Body of pancreas (tissue), 4 donors: ENCODE measurements at places on chromosomes 13 and 19. TPM values are rescaled to one million over a fixed set of nuclear protein-coding genes. Genes with fewer than 3 reads are reported as not detected.

DNA sequence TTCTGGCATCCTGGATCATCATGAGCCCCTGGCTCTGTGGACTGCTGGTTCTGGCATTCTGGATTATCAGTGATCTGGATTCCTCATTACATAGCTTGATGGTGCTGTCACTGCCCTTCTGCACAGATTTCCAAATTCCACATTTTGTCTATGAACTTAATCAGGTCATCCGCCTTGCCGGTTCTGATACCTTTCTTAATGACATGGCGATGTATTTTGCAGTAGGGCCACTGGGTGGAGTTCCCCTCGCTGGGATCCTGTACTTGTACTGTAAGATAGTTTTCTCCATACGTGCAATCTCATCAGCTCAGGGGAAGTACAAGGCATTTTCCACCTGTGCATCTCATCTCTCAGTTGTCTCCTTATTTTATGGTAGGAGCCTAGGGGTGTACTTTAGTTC, 24.4 kb upstream of the OR7C2 start:
- no peaks in the 10 kb centered on the region for H3K27me3 ChIP-seq
- H3K27ac ChIP-seq: no peak overlapping the region

DNA sequence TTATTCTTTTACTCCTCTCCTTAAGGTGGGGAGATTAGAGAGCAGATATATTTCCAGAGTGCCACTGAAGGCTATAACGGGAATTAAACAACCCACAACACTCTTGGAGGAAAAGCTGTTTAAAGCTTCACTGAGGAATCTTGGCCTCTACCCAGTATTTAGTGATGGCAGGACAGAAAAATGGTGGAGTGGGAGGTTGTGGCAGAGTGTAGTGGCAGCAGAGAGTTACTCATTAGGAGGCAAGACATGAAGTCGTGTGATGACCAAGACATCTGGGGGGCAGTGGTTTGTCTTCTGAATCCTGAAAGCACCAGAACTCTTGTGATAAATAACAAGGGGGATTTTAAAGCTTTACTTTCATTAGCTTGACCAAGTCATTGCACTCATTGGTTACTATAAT, 563.5 kb upstream of the SLITRK5 start:
- H3K36me3 ChIP-seq: no peaks in the 10 kb centered on the region
- H3K27me3 ChIP-seq: no peaks in the 10 kb centered on the region
- H3K4me3 ChIP-seq: no peak overlapping the region
- H3K4me1 ChIP-seq: no peaks in the 10 kb centered on the region
- DNase-seq: no peak

GRCh38 chr13:26977541-26977940, 194.1 kb downstream of the USP12 start:
- no peak overlapping the region for H3K4me3 ChIP-seq
- no peak overlapping the region for H3K27ac ChIP-seq
- DNase-seq: no peak
- no peaks in the 10 kb centered on the region for H3K27me3 ChIP-seq
- no peaks in the 10 kb centered on the region for H3K36me3 ChIP-seq

DNA sequence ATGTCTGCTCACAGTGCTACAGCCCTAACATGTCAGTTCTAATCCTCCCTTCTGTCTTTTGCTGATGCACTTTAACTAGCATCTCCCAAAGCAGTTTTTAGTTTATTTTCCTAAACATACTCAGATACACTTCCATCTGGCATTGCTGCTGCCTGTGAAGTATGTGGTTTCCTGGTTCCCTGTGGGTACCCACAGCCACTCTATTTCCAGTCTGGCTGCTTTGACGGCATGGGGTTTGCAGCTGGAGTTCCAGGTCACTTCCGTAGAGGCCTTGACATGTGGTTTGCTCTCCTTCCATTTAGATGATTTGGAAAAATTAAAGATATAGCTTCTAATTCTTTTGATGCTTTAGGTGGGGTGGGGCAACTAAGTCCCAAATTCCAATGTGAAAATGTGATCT, 375.5 kb downstream of the PCDH20 start:
- no peaks in the 10 kb centered on the region for H3K36me3 ChIP-seq
- H3K27ac ChIP-seq: no peak overlapping the region
- no peak overlapping the region for H3K4me3 ChIP-seq
- H3K4me1 ChIP-seq: no peaks in the 10 kb centered on the region

Gene LRRC63
- not detected for total RNA-seq
